ENCODE measurements at places on chromosomes 12 and 14. TPM values are rescaled to one million over a fixed set of nuclear protein-coding genes. Genes with fewer than 3 reads are reported as not detected.
A peak's percentile ranks its signal among the peaks of the same experiment; 100 is the strongest.

GRCh38 chr14:33914676-33915516, 36.0 kb downstream of the EGLN3 start:
- H3K4me1 ChIP-seq = no peaks in the 10 kb centered on the region
- H3K27me3 ChIP-seq = no peaks in the 10 kb centered on the region
- no peak overlapping the region for H3K27ac ChIP-seq

GRCh38 chr14:71783088-71783487, 149.1 kb upstream of the RGS6 start:
- H3K4me3 ChIP-seq = no peak overlapping the region
- H3K4me1 ChIP-seq = no peaks in the 10 kb centered on the region
- no peaks in the 10 kb centered on the region for H3K36me3 ChIP-seq
- peaks cover 13% of the 10 kb centered on the region for H3K27me3 ChIP-seq
- H3K27ac ChIP-seq = no peak overlapping the region

DNA sequence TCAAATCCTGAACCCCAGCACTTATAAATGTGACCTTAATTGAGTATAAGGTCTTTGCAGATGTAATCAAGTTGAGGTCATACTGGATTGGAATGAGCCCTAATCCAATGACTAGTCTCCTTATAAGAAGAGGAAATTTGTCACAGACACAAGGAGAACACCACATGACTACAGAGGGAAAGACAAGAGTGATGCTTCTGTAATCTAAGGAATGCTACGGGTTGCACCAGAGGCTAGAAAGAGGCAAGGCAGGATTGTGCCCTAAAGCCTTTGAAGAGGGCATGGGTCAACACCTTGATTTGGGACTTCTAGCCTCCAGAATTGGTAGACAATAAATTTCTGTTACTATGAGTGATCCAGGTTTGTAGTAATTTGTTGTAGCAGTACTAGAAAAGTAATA, 135.0 kb downstream of the FOXG1 start:
- no peaks in the 10 kb centered on the region for H3K4me1 ChIP-seq
- no peak overlapping the region for H3K27ac ChIP-seq
- no peaks in the 10 kb centered on the region for H3K27me3 ChIP-seq
- no peaks in the 10 kb centered on the region for H3K36me3 ChIP-seq
- H3K4me3 ChIP-seq = no peak overlapping the region
- no peak for DNase-seq

- DNase-seq = no peak
- H3K4me1 ChIP-seq = no peaks in the 10 kb centered on the region
- no peaks in the 10 kb centered on the region for H3K36me3 ChIP-seq
- H3K27me3 ChIP-seq = peaks cover 5% of the 10 kb centered on the region
Observed at GRCh38 chr12:64025174-64025958, 180.9 kb downstream of the SRGAP1 start.

DNA sequence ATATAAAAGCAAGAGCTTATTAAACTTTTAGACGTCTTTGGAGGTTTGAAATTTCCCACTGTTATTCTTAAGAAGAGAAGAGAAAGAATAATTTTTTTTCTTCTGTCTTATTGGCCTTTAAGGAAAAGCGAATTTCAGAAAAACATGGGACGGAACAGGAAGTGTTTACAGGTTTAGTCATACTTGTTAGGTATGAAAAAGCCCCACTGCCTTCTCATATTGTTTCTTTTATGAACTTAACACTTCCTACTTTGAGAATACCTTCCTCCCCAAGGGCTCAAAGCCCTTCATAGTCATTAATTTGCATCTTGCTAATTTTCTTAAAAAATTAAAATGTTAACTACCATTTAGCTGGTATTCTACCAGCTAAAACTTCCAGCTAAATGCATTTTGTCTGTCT, 82.0 kb downstream of the ETV6 start:
- peaks cover 2% of the 10 kb centered on the region for H3K36me3 ChIP-seq
- H3K4me1 ChIP-seq = peaks cover 76% of the 10 kb centered on the region
- no peaks in the 10 kb centered on the region for H3K27me3 ChIP-seq
- H3K4me3 ChIP-seq = peak overlapping the region; percentile 74

- H3K36me3 ChIP-seq = peaks cover 13% of the 10 kb centered on the region
- no peaks in the 10 kb centered on the region for H3K27me3 ChIP-seq
- peaks cover 27% of the 10 kb centered on the region for H3K4me1 ChIP-seq
Observed at GRCh38 chr14:61545726-61546455, 149.4 kb upstream of the HIF1A start.

DNA sequence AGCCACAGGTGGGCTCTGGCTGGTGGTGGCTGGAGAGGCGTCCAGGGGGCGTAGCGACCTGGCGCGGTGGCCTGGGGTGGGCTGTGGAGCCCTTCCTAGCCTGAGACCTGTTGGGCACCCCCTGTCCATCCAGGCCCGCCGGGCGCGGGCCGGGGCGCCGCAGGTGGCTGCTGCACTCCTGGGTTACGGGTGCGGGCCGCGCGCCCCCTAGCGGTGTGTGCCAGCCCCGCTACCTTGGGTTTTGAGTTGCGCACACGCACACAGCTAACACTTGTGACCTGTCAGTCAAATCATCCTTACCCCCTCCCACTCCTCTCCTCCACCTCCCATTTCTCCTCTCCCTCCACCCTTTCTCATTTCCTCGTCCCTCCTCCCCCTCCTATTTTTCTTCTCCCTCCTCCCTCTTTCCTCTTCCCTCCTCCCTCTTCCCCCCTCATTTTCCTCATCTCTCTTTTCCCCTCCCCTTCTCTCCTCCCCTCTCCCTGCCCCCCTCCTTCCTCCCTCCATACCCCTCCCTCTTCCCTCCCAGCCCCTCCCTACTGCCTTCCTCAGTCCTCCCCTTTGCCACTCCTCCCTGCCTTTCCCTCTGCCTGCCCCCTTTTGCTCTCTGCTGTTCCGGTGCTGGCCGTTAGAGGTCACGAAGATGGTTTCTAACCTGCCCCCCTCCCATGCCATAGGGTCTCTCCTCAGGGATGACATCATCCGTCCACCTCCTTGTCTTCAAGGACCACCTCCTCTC, 2.3 kb downstream of the MEG3 start:
- H3K36me3 ChIP-seq = no peaks in the 10 kb centered on the region
- no peak for DNase-seq
- H3K27ac ChIP-seq = no peak overlapping the region

DNA sequence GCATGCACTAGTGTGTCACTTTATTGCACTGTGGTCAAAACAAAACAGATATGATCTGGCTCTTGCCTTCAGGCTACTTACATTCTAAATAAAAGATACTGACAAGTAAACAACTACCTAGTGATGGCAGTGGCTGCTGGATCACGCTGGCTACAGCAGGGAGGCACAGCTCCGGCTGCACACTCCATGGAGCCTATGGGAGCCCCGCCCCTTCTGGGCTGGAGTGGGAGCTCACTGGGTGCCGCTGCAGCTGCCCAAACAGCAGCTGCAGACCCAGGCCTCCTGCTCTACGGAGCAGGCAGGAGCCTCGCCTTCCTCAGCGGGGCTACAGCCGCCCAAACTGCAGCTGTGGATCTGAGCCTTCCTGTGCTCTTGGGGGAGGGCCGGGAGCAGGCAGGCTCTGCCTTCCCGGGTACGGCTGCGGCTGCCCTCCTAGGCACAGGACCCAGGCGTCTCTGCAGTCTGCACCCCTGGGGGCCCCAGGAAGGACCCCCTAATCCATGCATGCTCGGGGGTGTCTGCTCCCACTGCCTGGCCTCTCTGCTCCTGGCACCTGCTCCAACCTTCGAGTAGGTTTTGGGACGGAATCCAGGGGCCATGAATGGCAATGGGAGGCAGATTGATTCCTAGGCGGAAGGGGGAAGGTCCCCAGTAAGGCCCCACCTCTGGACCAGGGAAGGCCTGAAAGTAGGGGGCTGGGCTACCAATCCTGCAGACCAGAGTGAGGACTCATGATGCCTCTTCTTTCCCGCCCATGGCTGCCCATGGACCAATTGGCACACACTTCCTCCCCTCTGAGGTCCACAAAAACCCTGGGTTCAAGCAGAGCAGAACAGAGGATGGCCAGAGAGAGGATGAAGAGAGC, 253.1 kb downstream of the ANO6 start:
- H3K4me3 ChIP-seq = peak overlapping the region; percentile 30
- peaks cover 6% of the 10 kb centered on the region for H3K36me3 ChIP-seq
- no peak for DNase-seq
- peaks cover 26% of the 10 kb centered on the region for H3K4me1 ChIP-seq

- no peak for DNase-seq
- H3K36me3 ChIP-seq = no peaks in the 10 kb centered on the region
- H3K27ac ChIP-seq = no peak overlapping the region
- no peaks in the 10 kb centered on the region for H3K4me1 ChIP-seq
- peaks cover 26% of the 10 kb centered on the region for H3K27me3 ChIP-seq
Observed at GRCh38 chr14:94545131-94545841, 16.0 kb upstream of the SERPINA4 start.

DNA sequence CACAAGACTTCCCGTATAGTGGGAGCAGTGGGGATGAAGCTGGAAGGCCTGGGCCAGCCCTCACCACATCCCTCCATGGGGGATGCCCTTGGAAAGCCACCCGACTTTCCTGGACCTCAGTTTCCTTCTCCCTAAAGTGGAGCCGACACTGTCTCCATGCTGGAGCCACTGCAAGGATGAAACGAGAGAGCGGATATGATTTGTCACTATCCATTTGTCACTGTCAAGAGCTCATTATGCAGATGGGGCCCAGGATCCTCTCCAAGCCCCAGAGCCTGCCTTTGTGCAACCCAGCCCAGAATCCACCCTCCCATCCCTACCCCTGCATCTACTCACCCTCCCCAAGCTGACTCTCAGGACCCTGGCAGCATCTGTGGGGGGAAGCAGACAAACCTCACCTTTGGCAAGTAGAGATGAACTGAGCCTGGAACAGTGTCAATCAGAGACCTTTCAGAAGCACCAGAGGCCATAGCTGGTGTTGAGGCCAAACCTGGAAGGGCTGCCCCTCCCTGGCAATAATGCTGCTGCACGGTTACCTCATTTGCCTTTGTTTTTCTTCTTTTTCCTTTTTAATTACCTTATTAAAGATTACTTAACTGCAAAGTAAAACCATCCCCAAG, 287.7 kb upstream of the RTL1 start:
- H3K4me1 ChIP-seq = no peaks in the 10 kb centered on the region
- peaks cover under 1% of the 10 kb centered on the region for H3K27me3 ChIP-seq

GRCh38 chr14:77045238-77046162, 17.0 kb upstream of the IRF2BPL start:
- H3K36me3 ChIP-seq = no peaks in the 10 kb centered on the region
- no peak overlapping the region for H3K4me3 ChIP-seq
- H3K27ac ChIP-seq = no peak overlapping the region
- H3K4me1 ChIP-seq = peaks cover 65% of the 10 kb centered on the region
- DNase-seq = no peak

DNA sequence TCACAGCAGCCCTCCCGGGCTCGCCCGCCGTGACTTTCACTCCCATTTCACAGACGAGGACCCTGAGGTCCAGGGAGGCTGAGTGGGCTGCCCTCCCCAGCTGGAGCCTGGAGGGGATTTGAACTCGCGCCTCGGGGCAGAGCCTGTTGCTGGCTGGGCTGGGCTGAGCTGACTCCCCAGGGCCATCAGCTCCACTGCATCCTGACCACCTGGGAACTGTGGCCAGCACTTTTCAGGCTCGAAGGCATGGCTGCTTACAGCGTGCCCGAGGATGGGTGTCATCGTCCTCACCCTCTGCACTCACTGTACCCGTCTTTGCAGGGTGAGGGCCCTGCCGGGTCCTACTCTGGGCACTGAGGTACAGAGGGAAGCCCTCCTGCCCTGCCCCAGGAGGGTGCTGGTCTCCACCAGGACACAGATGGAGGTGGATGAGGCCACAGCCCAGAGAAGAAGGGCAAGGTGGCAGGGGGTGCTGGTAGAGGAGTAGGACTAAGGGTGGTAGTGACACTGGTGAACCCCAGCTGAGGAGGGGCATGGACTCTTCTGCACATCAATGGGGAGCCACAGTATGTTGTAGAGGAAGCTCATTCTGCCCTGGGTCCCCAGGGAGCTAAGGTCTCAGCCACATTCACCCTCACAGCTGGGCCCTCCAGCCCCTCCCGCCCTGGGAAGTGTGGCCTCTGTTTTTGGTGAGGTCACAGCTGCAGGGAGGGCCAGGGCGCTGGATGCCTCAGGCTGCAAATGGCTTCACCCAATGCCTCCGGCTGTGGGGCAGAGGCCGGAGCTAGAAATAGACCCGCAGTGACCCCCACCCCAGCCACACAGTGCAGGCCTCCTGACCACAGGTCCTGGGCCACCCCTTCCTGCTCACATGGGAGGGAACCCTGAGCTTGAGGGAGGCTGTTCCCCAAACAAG, 365.1 kb upstream of the SFSWAP start:
- no peak for DNase-seq
- H3K4me3 ChIP-seq = no peak overlapping the region
- H3K27ac ChIP-seq = no peak overlapping the region
- peaks cover 20% of the 10 kb centered on the region for H3K27me3 ChIP-seq
- H3K4me1 ChIP-seq = no peaks in the 10 kb centered on the region

DNA sequence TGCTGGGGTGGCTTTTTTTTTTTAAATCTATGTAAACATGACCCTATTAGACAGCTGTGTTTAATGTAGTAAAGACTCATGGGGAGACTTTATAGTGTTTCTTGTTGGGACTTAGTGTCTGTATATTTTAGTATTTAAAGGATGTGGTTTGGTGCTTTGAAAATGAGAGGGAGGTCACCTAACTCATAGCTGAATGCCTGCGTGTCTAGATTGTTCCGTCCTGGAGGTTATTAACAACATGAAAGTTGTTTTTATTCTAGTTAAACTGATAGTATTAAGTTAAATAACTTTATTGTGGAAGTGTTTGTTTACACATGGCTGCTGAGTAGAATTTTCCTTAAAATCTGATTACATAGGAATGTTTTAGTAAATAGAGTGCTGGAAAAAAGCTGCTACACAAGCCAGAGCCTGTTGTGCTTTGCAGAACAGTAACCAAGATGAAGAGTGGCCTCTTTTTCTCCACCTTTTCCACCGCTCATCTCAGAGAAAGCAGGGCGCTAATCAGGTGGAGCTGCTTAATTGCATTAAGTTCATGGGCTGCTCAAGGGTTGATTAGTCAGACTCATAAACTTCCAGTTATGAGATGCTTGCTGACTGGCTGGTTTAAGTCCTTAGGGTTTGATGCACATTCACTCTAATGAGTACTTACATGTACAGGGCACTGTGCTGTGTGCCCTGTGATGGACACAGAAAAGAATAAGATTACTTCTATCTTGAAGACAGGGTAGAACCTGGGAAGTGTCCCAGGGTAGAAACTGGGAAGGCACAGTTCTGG, 62.7 kb downstream of the FBXO34 start:
- peaks cover 3% of the 10 kb centered on the region for H3K36me3 ChIP-seq
- peak overlapping the region; percentile 80 for H3K27ac ChIP-seq
- peak overlapping the region; percentile 74 for H3K4me3 ChIP-seq
- H3K27me3 ChIP-seq = no peaks in the 10 kb centered on the region
- no peak for DNase-seq
- H3K4me1 ChIP-seq = peaks cover 65% of the 10 kb centered on the region

- no peaks in the 10 kb centered on the region for H3K27me3 ChIP-seq
- H3K27ac ChIP-seq = no peak overlapping the region
- H3K4me1 ChIP-seq = peaks cover 5% of the 10 kb centered on the region
- no peak for DNase-seq
Observed at GRCh38 chr12:121391619-121392324, 8.1 kb upstream of the RNF34 start.

- H3K27me3 ChIP-seq = no peaks in the 10 kb centered on the region
- H3K4me1 ChIP-seq = peaks cover 8% of the 10 kb centered on the region
- H3K36me3 ChIP-seq = peaks cover 6% of the 10 kb centered on the region
Observed at GRCh38 chr12:96314723-96315122, 85.5 kb downstream of the CDK17 start.

GRCh38 chr14:94021001-94021400, 5.1 kb upstream of the OTUB2 start:
- no peak overlapping the region for H3K4me3 ChIP-seq
- H3K4me1 ChIP-seq = peaks cover 4% of the 10 kb centered on the region
- no peaks in the 10 kb centered on the region for H3K27me3 ChIP-seq
- H3K36me3 ChIP-seq = no peaks in the 10 kb centered on the region
- no peak for DNase-seq

- DNase-seq = no peak
- no peak overlapping the region for H3K27ac ChIP-seq
- no peak overlapping the region for H3K4me3 ChIP-seq
- H3K36me3 ChIP-seq = no peaks in the 10 kb centered on the region
- H3K4me1 ChIP-seq = no peaks in the 10 kb centered on the region
Observed at GRCh38 chr14:36362648-36363047, 42.2 kb upstream of the MBIP start.

The ASCL1 gene
- total RNA-seq = not detected

The MMP19 gene
- 0.55 TPM for total RNA-seq

All from naive thymus-derived CD8-positive, alpha-beta T cell (primary cell).